ENCODE measurements at places on chromosomes 1 and 21.

- peak; percentile 25 for DNase-seq
Measured at GRCh38 chr1:167629681-167630567, at the start of gene RCSD1. Gene RCSD1, plus strand, starts transcription at chr1:167630232. Its CDS starts 192 bp downstream, at chr1:167630424.

DNA sequence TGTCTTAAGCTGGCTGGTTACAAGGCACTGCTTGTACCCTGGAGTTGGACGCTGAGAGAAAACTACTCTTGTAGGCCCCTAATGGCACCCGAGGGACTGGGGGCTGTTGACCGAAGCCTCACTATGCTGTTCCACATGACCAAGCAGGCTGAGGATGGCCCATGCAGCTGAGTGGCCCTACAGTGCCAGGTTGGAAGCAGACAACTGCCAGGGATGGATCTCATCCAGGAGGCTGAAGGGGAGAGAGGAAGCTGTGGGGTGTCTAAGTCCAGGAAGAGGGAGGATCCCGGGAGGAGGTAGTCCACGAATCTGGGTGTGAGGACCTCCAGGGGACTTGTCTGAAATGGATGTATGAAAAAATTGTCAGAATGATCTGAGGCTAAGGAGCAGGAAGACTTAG is 45.8 kb downstream of the FOXD2 start:
- no peak for DNase-seq

- no peak for DNase-seq
Measured at GRCh38 chr1:226957714-226958113, 17.6 kb downstream of the COQ8A start.

- peak; percentile 40 for DNase-seq
Measured at GRCh38 chr1:32400876-32401631, 6.8 kb upstream of the BSDC1 start.

DNA sequence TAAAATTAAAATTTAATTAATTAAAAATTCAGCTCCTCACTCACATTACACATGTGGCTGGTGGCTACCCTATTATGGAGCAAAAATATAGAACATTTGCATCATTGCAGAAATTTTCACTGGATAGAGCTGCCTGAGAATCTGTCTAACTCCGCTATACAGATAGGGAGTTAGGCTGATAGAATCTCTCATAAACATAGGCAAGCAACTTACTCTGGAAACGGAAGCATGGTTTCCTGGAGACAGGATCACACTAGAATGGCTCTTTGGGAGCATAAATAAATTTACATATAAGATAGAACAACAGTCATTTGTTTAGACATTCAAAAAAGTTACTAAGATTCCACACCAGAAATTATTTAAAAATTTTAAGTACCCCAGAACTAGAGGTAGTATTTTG is 12.2 kb upstream of the LAMC2 start:
- DNase-seq = no peak

- no peak for DNase-seq
Measured at GRCh38 chr1:162421258-162422164, 9.6 kb upstream of the SH2D1B start.

DNA sequence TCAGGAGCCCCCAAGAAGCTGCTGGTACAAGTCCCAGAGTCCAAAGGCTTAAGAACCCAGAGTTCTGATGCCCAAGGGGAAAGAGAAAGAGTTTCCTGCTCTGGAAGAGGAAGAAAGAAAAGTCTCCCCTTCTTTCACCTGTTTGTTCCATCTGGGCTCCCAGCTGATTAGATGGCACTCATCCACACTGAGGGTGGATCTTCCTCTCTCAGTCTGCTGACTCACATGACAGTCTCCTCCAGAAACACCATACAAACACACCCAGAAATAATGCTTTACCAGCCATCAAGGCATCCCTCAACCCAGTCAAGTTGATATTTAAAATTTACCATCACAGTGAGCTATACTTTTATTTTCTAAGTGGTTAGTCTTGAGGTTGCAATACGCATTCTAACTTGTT is 257.9 kb downstream of the PAPPA2 start:
- no peak for DNase-seq

DNA sequence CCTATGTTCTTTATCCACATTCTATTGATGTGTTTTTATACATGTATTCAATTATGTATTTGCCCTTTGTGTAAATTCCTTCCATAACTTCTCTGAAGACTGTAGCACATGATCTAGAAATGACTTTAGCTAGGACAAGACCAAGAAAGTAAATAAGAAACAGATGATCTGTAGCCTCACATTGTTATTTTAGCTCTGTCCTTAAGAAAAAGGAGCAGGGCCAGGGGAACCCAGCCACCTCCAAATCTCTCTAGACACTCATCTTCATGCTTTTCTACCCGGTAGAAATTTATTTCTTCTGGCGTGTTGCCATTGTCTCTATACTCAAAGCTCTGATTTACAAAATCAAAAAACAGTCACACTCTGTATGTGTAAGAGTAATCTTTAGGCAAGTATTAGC is 27.1 kb downstream of the CDC7 start:
- no peak for DNase-seq

DNA sequence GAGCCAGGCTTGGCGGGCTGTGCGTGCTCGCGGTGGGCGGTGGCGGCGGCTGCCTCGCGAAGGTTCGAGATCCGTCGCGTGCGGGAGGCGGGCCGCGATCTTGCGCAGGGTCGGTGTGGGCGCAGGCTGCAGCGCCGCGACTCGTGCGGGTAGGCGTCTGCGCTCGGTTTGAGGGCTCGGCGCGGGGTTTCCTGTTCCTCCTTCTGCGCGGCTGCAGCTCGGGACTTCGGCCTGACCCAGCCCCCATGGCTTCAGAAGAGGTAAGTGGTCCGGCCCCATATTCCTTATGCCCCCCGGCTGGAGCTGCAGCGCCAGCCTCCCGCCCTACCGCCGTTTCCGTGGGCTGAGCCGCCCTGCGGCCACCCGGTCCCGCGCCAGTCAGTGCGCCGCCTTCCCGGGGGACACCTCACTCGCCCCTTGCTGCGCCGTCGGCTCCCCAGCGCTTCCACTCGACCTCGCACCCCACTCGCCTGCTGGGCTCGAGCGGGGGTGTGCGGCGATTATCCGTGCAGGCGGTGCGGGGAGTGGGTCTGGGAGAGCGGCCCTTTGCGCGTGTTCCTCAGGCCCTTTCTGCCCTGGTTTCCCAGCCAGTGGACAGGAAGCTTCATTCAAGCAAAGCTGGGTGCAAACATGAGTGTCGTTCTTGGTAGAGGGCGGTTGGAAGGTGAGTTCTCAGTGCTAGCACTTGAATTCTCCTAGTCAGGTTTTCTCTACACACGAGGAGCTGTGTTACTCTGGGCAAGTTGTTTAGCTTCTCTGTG is at the start of gene CACYBP:
TSS of gene CACYBP (plus strand) at position 12 of the 761 bp plus-strand sequence. CDS start at position 246, 234 bp downstream.
- DNase-seq = peak; percentile 26

GRCh38 chr1:171198081-171198480 is 13.0 kb downstream of the FMO2 start:
- DNase-seq = no peak

- DNase-seq = no peak
Measured at GRCh38 chr1:170461291-170461747, 70.6 kb upstream of the GORAB start.

Measured in effector CD8-positive, alpha-beta T cell (primary cell).